ENCODE measurements at places on chromosomes 4 and X.

- no peak for DNase-seq
Observed at GRCh38 chr4:38500433-38500832, 163.6 kb upstream of the KLF3 start.

DNA sequence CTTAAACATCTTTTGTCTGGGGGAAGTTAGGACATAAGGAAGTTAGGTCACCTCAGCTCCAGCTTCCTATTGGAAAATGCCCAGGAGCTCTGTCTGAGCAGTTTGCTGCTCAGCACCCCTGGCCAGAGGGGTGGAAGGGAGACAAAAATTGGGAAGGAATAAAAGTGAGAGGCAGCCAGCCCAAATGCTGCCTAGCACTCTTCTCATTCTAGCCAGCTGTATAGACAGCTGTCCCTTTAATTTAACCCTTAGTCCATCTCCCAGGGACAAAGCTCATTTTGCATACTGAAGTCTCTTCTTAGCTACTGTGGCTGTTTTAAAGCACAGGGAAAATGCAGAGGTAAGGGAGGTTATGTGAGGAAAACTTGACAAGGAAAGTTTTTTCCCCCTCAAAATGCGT lies 89.5 kb upstream of the CITED1 start:
- DNase-seq, result no peak

- DNase-seq, result no peak
Observed at GRCh38 chr4:17757621-17758020, 23.8 kb downstream of the FAM184B start.

DNA sequence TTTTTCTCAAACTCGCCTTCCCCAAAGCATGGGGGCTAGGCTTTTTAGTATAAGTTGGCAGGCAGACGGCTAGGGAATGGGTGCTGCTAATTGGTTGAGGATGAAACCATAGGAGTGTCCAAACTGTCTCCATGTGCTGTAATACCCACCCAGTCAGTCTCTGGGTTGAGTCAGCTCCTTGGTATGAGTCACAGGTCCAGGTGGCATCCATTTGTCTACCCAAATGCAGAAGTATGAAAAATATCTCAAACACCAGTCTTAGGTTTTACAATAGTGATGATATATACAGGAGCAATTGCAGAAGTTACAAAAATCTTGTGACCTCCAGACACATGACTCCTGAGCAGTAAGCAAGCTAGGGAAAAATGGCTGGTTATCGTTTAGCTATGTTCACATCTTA lies 27.4 kb upstream of the CCSER1 start:
- no peak for DNase-seq

- DNase-seq, result peak; percentile 3
Observed at GRCh38 chr4:111562826-111563225, 582.4 kb upstream of the FAM241A start.

- DNase-seq, result no peak
Observed at GRCh38 chr4:133618963-133619362, 469.9 kb downstream of the PCDH10 start.

DNA sequence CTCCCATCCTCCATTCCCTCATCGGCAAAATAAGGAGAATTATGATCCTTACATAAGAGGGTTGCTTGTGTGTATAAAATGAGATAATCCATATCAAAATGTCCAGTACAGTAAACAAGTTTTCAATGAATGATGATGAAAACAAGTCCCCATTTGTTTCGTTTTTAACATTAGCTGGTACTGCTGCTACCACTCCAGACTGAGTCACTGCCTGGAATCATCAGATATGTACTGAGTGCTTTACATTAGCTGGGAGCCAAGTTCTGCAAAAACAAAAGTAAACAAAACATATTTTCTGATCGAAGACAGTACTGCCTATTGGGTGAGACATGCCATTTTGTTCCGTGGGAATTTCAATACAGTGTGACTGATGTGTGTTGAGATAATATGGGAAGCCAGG lies 123.2 kb upstream of the IGFBP7 start:
- peak; percentile 30 for DNase-seq

DNA sequence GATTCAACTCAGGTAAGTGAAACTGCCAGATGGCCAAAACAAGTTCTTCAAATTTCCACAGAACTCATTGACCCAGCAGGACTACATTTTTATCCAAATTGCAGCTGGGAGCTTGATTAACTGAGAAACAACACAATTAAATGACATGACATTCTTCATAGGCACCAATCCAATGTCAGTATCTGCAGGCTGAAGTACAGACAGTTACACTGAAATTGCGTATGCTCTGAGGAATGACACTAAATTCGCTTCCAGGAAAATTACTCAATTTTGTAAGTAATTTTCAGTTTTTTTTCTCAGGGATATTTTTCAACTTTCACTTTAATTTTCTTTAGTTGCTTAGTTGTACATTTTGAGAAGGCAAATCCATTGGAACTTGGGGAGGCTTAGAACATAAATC lies 4.5 kb downstream of the C1GALT1C1 start:
- DNase-seq, result peak; percentile 8

DNA sequence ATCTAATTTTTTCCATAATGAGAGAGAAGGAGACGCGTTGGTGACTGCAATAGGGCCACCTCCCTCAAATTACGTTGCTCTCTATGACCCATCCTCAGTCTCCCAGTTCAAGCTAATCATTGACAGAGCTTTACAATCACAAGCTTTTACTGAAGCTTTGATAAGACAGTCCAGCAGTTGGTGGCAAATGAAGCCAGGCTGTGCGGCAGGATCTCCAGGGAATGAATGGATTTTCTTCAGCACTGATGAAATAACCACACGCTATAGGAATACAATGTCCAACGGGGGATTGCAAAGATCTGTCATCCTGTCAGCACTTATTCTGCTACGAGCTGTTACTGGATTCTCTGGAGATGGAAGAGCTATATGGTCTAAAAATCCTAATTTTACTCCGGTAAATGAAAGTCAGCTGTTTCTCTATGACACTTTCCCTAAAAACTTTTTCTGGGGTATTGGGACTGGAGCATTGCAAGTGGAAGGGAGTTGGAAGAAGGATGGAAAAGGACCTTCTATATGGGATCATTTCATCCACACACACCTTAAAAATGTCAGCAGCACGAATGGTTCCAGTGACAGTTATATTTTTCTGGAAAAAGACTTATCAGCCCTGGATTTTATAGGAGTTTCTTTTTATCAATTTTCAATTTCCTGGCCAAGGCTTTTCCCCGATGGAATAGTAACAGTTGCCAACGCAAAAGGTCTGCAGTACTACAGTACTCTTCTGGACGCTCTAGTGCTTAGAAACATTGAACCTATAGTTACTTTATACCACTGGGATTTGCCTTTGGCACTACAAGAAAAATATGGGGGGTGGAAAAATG lies at the start of gene KLB:
Gene KLB (plus strand): TSS at position 168 of the 821 bp plus-strand sequence. CDS start 20 bp downstream, at position 188.
- no peak for DNase-seq

- no peak for DNase-seq
Observed at GRCh38 chr4:1990348-1990645, 18.5 kb downstream of the NELFA start.

DNA sequence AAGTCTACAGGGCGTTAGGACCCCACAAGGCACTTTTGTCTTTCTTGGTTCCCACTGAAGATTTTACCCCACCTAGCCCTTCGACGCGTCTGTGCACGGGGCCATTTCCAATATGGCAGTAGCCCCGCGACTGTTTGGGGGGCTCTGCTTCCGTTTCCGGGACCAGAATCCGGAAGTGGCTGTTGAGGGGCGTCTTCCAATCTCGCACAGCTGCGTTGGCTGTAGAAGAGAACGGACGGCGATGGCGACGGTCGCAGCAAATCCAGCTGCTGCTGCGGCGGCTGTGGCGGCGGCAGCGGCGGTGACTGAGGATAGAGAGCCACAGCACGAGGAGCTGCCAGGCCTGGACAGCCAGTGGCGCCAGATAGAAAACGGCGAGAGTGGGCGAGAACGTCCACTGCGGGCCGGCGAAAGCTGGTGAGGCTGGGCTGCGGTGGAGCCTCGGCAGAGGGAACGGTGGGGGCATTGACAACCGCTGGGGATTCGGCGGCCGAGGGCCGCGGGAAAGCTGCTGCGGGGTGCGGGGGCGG lies at the start of gene USP11:
Gene USP11 (plus strand): TSS at position 207 of the 530 bp plus-strand sequence. CDS start 35 bp downstream, at position 242.
- DNase-seq, result peak; percentile 45

- DNase-seq, result no peak
Observed at GRCh38 chr4:165635951-165636350, 237.1 kb upstream of the TLL1 start.

GRCh38 chr4:20506827-20507226 lies 193.4 kb upstream of the PACRGL start:
- DNase-seq, result peak; percentile 25

All from AG08396 (cell line).